IPS-NIHi11 (cell line): ENCODE measurements at places on chromosomes 11 and 22.

DNA sequence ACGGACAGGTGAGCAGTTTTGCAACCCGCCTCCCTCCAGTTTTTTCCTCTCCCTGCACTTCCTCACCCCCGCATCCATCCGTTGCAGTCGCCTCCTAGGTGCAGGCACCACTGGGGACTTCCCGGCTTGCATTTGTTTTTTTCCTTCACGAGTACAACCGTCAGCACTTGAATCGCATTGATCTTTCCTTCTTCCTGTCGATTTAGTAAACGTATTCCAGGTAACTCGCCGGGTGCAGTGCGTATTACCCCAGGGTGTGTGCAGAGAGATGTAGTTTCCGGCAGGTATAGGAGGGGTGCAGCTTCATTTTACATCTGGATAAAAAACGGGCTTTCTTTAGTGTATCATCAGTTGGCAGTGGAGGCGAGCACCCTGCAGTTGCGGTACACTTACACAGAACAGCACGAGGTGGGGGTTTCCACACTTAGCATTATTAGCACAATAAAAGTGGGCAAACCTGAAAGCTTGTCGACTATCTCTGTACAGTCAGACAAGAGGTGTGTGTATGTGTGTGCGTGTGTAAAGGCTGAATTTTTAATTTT lies at the start of gene SORL1-AS1:
SORL1-AS1 (minus strand) TSS at position 359 of the 542 bp plus-strand sequence.
- DNase-seq: no peak

DNA sequence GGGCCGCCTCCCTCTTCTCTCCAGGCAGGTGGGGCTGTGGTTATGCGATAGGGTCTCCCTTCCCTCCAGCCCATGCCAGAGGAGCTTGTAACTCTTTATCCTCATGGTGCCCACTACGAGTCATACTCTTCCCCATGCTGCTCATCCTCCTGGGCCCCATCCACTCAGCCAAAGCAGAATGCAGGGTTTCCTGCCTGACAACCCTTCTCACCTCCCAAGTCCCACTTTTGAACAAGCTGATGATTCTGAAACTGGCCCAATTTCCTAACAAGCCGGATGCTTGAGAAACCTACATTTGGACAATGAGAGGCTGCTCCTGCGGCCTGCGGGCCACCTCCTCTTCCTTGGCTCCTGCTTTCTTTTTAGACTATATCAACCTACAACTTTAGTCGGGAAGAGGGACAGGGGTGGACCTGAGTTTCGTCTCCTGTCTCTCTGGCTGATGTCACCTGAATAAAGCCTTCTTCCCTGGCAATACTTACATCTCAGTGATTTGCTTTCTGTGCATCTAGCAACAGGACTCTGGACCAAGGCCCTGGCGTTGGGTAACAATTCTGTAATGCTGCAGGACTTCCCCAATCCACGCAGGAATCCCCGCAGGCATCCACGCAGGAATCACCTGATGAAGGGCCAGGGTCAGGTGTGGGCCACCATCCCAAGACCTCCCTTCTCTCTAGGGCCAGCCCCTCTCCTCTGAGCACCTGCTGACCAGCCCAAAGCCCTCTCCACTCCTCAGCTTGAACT lies 1.5 kb upstream of the NDUFS8 start:
- DNase-seq: no peak

- DNase-seq: no peak
Observed at GRCh38 chr22:20499769-20500168, 4.2 kb upstream of the KLHL22 start.

- no peak for DNase-seq
Observed at GRCh38 chr22:47355776-47356510, 593.5 kb downstream of the TBC1D22A start.

- DNase-seq: no peak
Observed at GRCh38 chr11:9688716-9689511, 25.0 kb downstream of the SWAP70 start.

DNA sequence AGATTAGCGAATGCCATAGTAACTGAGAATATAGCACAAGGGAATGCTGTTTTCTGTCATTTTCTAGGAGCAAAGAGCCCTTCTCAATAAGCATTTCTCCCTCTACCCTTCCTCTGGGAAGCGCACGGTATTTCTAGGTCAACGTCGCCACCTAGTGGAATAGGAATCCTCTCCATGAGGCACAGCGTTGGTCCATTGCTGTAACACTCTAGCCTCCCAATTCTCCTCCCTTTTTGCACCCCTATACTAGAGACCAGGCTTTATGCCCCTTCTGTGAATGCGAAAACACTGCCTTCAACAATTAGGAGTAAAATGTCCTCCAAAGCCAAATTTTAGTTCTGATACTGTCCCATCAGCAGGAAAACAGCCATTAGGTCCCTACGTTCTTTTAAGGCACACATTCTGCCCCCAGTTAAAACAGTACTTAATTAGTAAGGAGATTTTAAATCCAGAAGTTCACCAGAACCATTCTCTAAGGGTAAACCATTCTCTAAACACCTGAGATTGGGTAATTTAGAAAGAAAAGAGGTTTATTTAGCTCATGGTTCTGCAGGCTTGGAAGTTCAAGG lies 12.8 kb upstream of the HYLS1 start:
- DNase-seq: peak; percentile 63

DNA sequence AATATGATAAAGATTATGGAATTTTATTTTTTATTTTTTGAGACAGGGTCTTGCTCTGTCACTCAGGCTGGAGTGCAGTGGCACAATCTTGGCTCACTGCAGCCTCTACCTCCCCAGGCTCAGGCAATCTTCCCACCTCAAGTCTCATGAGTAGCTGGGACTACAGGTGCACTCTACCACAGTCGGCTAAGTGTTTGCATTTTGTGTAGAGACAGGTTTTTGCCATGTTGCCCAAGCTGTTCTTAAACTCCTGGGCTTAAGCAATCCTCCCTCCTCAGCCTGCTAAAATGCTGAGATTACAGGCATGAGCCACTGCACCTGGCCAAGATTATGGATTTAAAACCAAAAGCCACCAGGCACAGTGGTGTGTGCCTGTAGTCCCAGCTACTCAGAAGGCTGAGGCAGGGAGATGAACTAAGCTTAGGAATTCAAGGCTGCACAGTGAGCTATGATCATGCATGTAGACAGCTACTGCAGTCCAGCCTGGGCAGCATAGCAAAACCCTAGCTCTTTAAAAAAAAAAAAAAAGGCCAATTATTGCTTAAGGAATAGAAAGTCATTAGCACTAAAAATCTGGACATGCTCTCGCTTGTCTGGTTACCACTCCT lies 20.2 kb upstream of the CCND1 start:
- no peak for DNase-seq

DNA sequence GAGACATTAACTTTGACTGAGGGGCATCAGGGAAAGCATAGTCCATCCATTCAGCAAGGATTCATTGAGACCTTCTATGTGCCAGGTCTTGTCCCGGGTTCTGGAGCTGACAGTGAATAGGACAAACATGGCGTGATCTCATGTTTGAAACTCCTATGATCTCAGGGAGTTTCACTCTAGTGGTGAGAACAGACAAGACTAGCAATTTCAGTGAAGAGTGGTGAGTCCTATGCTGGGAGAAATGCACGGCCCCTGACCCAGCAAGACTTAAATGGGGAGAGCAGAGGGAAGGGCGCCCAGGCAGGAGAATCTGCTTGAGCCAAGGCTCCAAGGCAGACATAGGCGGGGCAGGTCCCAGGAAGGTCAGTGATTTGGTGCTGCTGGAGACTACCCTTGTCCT lies 155.7 kb downstream of the CEP164 start:
- no peak for DNase-seq

DNA sequence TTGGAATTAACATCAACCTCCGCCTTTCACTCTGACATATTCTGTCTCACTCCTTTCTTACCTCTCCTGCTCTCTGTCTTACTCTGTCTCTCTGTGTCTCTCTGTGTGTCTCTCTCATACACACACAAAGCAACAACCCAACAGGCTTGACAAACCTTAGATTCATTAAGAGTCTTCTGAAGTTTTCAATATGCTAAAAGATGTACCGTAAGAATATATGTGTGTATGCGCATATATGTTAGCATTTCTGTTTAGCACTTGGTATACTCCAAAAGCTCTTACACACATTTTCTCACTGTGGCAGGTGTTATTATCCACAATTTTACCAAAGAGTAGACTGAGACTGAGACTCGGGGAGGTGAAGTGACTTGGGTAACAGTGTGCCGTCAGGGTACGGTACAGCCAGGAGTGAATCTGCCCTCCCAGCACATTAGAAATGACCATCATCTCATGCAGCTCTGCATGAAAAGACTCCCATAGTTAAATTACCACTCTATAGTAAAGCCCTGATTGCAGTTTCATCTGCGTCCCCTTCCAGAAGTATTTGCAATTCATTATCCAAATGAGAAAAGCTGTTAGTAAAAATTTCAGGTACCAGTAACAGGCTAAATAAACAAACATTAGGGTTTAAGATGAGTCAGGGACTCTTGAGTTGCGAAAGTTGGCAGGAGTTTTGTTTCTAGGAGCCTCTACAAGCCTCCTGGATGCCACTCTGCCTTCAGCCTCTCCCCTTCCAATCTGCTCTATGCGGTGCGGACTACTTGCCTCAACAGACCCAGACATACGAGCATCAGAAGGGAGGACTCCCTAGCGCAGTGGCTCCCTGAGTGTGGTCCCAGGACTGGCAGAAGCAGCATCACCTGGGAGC lies 195.2 kb upstream of the TMEM45B start:
- DNase-seq: no peak

GRCh38 chr11:113587308-113587739 lies 112.1 kb upstream of the DRD2 start:
- no peak for DNase-seq

GRCh38 chr11:23123753-23124152 lies 263.5 kb upstream of the CCDC179 start:
- DNase-seq: no peak

DNA sequence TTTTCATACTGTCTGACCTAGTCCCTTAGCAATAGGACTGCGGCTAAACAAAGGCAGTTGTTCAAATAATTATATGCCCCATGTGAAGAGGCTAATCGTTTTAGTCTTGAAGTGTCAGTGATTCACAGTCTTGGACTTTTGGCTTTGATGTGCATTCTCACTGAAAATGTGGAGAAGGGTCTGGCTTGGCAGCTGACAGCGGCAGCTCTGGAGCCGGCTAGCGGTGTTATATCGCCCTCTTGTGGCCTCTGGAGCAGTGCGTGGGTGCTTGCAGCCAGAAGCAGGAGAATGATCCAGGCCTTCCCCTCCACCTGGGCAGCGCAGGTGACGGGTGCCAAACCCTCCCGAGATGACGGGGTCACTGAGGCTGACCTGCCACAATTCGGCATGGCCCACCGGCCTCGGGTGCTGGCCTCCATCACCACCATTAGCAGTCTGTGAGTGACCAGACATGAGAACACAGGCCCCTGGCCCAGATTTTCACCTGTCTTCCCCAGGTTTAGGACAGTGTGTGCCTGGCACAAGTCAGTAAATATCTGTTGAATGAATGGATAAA lies 90.3 kb upstream of the PITPNB start:
- peak; percentile 95 for DNase-seq

DNA sequence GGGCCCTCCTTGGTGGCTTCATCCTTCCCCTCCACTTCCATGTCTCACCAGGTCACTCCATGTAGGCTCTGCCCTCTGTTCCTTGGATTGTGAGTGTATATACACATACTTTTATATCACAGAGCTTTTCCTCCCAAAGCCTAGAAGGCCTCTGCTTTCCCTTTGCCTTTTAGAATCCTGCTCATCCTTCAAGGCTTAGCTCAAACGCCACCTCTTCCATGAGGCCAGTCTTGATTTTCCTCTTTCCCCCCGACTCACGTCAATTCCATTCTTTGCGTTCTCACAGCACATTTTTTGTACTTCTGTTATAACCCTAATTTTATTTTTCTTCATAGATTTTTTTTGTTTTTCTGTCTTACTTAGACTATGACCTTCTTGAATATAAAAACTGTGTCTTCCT lies 3.8 kb downstream of the ABCG4 start:
- DNase-seq: no peak

GRCh38 chr22:42947211-42947990 lies 67.5 kb downstream of the PACSIN2 start:
- peak; percentile 36 for DNase-seq

- DNase-seq: no peak
Observed at GRCh38 chr11:125603207-125603606, 10.6 kb downstream of the STT3A start.

DNA sequence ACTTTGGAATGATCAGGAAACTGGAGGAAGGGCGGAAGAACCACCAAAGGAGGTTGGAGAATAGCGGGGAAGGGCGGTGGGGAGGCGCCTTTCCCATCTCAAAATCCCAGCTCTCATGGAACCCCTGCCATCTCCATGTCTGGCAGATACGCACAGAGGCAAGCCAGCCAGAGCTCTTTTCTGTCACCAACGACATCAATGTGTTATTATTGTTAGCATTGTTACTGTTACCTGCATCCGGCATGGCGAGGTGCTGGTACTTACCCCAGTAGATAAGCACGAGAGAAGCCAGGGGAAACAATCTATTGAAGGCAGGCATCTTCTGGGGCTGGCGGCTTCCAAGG lies 969 bp downstream of the SCN3B start:
- DNase-seq: no peak

GRCh38 chr11:99979042-99979441 lies 708.0 kb upstream of the ARHGAP42 start:
- DNase-seq: no peak

DNA sequence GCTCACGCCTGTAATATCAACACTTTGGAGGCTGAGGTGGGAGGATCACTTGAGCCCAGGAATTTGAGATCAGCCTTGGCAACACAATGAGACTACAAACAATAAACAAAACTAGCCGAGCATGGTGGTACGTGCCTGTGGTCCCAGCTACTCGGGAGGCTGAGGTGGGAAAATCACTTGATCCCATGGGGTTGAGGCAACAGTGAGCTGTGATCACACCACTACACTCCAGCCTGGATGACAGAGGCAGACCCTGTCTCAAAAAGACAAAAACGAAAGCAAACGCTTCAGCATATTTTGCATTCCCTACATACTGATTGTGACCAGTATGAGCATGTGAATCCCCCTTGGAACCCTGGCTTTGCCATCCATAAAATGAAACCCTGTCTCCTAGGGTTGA lies 33.9 kb upstream of the MN1 start:
- DNase-seq: no peak

- no peak for DNase-seq
Observed at GRCh38 chr22:19966908-19967750, 25.5 kb upstream of the TXNRD2 start.

- no peak for DNase-seq
Observed at GRCh38 chr22:23803001-23803819, 16.4 kb downstream of the SMARCB1 start.

DNA sequence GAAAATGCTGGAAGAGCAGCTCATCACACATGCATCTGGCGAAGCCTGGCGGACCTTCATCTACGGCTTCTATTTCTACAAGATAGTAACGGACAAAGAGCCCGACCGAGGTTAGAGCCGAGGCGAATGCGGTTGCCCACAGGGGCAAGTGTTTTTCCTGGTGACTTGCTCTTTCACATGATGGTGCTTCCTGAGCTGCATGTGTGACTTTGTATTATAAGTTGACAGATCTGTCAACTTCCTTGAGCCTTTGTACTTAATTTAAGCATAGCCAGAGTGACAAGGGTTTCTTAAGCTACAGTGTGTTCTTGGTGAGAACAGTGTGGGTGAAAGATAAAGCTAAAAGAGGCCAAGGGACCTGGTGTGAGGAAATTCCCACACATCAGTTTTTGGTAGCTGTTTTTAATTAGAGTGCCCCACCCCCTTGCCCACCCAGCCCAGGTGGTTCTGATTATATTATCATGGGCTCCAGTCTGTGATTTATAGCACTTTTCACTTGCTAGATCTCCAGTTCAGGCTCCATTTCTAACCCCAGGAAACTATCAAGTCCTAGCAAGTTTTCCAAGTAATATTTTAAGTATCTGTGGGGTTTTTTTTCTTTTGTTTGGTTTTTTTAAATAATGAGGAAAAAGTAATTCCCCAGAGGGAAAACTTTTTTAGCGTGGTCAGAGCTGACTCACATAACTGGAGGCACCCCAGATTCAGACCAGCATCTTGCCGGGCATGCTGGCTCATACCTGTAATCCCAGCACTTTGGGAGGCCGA lies 68.0 kb upstream of the YWHAH start:
- DNase-seq: no peak
